ENCODE measurements at places on chromosomes 16 and 17.
A peak's percentile ranks its signal among the peaks of the same experiment; 100 is the strongest.

GRCh38 chr17:79777120-79777893 is 641 bp upstream of the CBX2 start:
- DNase-seq: no peak

- no peak for DNase-seq
Measured at GRCh38 chr16:55471448-55472097, 7.4 kb upstream of the MMP2 start.

DNA sequence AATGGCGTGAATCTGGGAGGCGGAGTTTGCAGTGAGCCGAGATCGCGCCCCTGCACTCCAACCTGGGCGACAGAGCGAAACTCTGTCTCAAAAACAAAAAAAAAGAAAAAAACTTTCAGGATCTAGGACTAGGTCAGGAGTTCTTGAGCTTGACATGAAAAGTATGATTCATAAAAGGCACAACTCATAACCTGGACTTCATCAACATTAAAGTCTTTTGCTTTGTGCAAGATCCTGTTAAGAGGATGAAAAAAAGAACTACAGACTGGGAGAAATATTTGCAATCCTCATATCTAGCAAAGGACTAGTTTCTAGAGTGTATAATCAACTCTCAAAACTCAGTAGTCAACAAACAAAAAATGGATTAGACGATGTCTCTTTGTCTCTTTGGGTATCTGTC is 40.0 kb downstream of the TBC1D16 start:
- no peak for DNase-seq

DNA sequence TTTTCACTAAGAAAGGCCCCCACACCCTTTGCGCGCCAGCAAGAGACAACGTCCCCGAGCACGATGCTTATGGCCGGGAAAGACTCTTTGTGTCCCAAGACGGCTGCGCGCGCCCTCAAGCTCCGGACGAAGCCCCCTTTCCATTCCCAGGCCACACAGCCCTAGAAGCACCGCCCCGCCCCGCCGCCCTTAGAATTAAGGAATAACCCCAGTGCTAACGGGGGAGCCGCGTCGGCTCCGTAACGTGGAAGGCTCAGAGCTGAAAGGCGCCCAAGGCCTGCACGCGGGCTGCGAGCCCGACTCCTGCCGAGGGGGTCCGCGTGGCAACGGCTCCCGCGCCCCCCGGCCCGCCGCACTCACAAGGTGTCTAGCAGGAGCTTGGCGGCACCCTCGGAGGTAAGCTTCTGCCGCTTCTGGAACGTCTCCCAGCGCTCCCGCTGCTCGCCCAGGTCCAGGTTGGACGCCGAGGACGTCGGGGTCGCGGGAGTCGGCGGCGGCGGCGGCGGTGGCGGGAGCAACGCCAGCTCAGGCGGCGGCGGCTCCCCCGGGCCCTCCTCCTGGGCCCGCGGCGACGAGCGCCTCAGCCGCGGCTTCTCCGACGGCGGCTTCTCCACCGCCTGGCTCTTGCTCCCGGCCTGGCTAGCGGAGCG is 477 bp downstream of the CENPV start:
- DNase-seq: peak; percentile 10

- no peak for DNase-seq
Measured at GRCh38 chr16:56961851-56962281, at the start of gene CETP. TSS of gene CETP (plus strand) at chr16:56961950. CDS start at chr16:56961980, 30 bp downstream.

DNA sequence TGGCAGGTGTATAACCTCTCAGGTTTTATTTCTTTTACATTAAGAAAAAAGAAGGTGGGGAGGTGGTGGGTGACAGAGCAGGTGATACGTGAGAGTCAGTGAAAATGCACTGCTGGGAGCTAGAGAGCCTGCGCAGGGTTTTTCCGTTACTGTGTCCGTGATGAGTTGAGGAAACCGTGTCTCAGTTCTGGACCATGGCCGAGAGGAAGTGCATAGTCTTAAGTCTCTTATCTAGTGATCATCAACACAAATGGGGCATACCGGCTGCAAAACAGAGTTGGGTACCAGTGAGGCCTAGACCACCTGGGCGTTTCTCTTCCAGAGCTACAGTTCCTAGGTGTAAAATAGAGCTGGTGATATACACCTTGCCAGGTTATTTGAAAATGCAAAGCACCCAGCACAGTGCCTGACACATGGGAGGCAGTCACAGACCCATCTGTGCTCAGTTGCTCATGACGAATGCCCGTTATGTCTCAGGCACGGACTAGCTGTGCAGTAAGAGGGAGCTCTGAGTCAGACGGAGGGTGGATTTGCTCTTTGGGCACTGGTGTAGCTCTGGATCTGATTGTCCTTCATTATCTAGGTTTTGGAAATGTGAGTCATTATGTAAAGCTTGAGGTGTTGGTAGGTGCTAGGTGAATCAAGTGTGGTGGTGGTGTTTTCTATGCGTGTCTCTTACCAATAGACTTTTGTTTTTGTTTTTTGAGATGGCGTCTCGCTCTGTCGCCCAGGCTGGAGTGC is 60.9 kb downstream of the RPTOR start:
- DNase-seq: peak; percentile 39

DNA sequence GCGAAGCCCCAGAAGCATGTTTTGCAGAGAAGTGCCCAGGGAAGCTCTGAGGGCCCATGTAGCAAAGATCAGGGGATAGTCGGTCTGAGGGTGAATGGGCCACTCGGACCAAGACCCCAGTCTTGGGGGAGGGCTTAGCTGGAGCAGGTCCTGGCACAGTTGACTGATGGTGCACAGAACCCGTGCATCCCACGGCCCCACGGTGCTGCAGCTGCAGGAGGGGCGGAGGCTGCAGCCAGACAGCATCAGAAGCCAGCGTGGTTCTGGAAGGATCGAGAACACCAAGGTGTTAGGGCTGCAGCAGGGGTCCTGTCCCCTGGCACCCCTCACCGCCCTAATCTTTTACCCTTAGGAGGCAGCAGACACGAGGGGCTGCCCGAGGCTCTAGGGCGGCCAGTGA is 6.5 kb upstream of the MC1R start:
- no peak for DNase-seq

DNA sequence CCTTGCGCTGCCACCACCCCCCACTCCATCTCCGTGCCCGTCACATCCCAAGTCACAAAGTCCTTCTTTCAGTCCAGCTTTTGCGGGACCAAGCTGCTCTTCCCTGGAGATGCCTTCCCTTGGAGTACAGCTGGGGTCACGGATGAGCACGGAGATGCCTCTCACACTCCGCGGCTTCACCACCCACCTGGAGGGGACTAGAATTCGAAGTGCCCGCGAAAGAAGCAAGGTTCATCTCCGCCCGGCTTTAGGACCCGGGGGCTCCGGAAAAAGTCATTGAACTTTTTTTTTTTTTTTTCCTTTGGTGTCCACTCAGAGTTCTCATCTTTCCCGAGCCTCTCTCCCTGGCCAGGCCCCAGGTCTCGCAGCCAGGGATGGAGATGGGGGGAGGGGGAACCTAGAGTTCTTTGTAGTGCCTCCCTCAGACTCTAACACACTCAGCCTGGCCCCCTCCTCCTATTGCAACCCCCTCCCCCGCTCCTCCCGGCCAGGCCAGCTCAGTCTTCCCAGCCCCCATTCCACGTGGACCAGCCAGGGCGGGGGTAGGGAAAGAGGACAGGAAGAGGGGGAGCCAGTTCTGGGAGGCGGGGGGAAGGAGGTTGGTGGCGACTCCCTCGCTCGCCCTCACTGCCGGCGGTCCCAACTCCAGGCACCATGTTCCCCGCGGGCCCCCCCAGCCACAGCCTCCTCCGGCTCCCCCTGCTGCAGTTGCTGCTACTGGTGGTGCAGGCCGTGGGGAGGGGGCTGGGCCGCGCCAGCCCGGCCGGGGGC is at the start of gene FKBP10:
Gene FKBP10 (plus strand): TSS at position 624 of the 771 bp plus-strand sequence. CDS start 31 bp downstream, at position 655.
- DNase-seq: no peak

GRCh38 chr16:83742124-83742899 is 65.5 kb upstream of the HSBP1 start:
- DNase-seq: no peak

Measured in activated T-helper 2 cell treated with anti-CD3 and anti-CD28 coated beads, Interferon-gamma antibody, Interleukin-2, Interleukin-4, amounts not matched to agents 10 μg/mL and 5 μg/mL and 100 μg/mL, durations not matched to agents 14 hours and 24 hours and 36 hours (primary cell).